Stimulated activated CD8-positive, alpha-beta memory T cell treated with anti-CD3 and anti-CD28 coated beads, Interleukin-15, amount 100 ng/mL, for 24 hours (primary cell): ENCODE measurements at places on chromosomes 5 and 9.
A peak's percentile ranks its signal among the peaks of the same experiment; 100 is the strongest.

- DNase-seq, result no peak
Measured at GRCh38 chr5:146130440-146131045, 25.2 kb upstream of the PLAC8L1 start.

GRCh38 chr5:149265597-149265996 is 6.1 kb upstream of the AFAP1L1 start:
- DNase-seq, result no peak

DNA sequence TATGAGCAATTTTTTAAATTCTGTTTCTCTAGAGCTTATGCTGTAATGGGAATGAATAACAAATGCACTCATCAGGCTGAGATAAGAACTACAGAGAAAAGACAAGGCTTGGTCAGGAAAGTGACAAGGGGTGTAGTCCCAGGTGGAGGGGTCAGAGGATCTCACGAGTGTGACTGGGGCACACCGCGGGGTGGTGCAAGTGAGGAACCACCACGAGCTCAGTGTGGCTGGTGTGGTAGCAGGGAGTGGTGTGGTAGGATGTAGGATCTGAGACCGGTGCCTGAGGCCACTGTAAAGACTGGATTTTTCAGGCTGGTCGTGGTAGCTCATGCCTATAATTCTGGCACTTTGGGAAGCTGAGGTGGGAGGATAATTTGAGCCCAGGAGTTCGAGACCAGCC is 9.0 kb downstream of the ANXA6 start:
- no peak for DNase-seq

DNA sequence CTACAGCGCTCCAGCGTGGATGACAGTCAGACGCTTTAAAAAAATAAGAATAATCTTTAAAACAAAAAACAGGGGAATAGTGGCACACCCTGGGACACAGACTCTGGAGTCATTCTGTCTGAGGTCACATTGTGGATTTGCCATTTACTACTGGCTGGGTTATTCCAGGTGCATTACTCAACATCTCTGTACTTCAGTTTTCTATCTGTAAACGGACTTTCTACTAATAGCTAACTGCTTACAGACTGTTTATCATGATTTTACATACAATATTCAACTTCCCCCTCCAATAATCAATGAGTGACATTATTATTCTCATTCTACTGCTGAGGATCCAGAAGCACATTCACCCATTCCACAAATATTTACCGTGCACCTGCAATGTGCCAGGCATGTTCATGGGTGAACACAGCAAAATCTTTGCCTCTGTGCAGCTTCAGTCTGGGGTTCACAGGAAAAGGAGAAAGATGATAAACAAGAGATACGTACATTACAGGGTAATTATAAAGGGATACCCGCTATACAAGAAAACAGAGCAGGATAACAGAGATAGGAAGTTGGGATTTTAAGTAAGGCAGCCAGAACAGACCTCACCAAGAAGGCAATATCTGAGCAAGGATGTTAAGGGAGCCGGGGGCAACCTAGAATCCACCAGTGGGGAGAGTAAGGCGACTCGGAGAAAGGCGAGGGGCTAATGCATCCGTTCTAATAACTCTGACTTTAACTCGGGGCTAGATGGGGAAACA is 984 bp upstream of the RAD23B start:
- DNase-seq, result no peak

DNA sequence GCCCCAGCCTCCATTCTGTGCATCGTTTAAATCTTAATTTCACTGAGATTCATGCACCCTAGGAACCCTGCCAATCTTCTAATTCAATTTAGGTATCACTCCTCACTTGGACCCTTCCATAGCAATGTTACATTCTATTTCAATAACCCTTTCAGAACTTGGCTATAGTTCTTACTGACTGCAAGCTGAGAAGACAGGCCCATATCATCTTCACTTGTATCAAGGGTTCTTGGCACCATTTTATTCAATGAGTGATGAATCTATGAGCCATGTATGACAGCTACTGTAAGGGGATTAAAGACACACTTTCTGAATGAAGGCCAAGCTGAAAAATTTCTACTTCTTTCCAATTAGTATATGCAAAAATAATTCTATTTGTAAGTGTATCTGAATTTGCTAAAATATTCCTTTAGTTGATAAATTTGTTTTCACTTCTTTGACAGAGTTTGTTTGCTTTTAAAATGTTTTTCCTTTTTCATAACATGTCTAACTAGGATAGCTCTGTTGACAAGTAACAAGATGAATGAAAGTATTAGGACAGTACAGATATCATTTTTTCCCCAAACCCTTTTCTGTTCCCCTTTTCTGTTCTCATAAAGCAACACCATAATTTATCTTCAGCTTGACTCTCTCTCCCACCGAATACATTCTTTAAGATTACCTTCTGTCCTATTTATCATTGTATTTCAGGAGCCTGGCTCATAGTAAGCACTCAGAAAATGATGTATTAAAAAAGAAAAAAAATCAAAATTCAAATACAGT is 9.6 kb downstream of the ITGA2 start:
- DNase-seq, result no peak

DNA sequence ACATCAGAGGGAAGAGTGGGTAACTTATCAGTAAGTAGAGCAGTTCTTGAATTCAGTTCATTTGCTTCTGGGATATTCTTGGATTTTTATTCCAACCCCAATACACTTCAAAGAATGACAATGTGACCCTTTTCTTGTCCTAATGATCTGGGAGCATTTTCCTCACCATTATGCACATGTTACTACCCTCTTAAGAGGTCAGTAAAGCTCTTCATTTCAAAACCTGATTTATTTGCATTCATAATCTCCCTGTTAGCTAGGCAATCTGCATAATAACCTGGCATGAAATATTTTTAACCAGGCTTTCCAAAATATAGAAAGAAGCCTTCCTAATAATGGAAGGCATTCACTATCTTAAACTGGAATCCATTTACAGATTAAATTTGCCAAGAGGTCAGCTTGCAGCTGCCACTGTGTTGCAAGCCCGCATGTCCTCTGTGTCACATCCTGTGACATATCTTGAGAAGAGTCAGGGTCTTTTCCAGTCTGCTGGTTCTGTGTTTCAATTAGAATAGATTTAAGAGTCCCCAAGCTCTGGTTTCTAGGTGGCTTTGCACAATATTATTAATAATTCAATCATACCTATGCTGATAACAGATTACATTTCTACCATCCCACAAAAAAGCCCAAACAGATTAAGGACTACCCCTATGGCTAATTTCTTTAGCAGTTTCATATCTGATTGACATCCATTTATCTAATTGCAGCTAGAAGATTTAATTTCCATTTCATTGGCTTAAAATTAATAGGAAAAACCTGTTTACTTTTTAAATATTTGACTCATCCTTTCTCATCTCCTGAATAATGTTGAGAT is 30.9 kb upstream of the PPP2R2B start:
- DNase-seq, result no peak

DNA sequence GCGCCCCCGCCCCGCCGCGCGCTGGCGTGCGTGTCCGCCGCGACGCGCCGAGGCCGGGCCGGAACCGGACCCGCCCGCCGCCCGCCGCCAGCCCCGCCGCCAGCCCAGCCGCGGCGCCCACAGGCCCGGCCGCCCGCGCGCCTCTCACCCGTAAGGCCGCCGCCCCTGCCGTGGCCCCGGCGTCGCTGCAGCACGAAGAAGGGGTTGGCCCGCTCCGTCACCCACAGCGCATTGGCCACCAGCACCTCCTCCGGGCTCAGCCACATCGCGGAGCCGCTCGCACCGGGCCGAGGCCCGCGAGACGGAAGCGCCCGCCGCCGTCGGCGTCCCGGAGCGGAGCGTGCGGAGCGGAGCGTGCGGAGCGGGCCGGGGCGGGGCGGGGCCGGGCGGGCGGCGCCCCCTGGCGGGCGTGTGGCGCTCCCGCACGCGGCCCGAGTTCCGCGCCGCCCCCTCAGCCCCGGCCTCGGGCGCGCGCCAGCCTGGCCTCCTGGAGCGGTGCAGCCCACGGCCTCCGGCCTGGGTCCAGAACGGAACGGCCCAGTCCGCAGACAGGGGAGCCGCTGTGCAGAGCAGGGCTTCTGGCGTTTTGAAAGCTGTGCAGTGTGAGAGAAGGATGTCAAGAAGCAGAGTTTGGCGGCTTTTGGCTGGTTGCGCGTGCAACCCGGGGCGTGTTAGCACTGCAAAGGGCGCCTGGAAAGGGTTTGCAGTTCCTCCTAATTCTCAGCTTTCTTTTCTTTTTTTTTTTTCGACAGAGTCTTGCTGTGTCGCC is at the start of gene TBC1D9B:
Gene TBC1D9B, minus strand, starts transcription at position 342 of the 769 bp plus-strand sequence. Its CDS starts 76 bp downstream, at position 266.
- peak; percentile 44 for DNase-seq

DNA sequence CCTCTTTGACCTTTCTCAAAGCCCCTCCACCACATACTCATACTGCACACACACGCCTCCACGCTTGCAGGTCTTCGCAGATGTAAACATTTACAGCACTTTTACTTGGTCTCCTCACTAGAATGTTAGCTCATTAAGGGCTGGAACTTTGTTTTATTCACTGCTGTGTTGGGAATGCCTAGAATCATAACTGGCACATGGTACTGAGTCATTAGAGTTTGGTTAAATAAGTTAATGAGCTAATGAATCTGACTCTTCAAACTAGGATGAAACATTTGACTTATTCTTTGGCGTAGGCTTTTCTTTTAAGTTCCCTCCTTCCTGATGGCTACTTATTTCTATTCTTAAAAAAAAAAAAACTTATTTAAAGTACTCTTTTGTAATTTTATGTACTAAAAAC is 28.9 kb downstream of the MAN2A1 start:
- DNase-seq, result no peak

- no peak for DNase-seq
Measured at GRCh38 chr9:101668421-101668820, 70.0 kb downstream of the GRIN3A start.

GRCh38 chr9:113005777-113006176 is 6.2 kb downstream of the ZNF883 start:
- DNase-seq, result no peak

DNA sequence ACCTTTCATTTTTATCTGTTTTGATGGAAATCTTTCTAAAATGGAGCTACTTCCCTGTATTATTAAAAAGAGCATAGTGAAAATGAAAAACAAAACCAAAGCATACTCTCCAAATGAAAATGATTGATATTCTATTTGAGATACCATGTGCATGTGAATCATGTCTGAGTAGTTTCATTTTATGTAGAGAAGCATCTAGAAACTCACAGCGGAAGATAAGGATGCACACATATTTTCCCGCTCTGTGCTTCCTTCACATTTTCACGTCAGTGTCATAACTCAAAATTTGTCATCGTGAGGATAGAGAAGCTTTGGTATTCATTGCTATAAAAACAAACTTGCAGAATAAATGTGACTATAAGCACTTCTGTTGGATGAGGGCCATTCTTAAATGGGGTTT is 34.0 kb upstream of the CLINT1 start:
- DNase-seq, result no peak

GRCh38 chr5:159242656-159243055 is 20.4 kb upstream of the UBLCP1 start:
- DNase-seq, result no peak

GRCh38 chr9:99340281-99340680 is 118.2 kb downstream of the SEC61B start:
- DNase-seq, result no peak

GRCh38 chr9:25994605-25995004 is 316.4 kb upstream of the TUSC1 start:
- no peak for DNase-seq

DNA sequence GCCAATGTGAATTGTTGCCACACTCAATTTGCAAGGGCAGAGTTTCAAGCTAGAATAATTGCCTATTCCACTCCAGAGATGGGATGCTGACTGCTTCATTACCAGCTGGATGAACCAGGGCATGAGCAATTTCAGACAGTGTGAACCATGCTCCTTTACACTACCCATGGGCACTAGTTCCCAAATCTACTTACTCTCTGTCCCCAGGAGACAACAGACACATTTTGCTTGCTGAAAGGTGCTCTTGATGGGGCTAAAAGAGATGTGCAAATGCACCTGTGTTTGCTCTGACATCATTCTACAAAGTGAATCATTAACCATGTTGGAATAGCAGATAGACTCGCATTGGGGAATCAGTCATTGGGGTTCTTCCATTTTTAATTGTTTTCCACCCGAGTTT is 522.3 kb upstream of the NUDT12 start:
- DNase-seq, result no peak

DNA sequence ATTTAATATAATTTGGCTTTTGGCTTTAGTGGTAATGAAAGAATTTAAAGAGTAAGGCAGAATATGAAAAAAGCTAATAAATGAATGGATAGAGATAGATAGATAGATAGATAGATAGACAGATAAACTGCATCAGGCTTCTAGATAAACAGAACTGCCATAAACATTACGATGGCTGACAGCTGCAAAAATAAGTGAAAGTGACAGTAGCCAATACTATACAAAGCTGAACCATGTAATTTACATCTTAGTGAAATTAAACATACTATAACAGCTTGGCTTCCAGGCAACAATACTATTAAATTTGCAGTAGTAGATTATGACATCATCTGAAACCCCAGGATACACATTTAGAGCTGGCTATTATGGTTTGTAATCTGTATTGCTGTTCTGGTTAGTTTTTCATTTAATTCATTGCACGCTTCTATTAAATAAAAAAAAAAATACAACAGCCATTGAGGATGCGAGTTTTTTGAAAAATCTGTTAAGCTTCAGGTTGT is 1354.8 kb downstream of the PTPRD start:
- no peak for DNase-seq

GRCh38 chr5:145586661-145587307 is 248.4 kb downstream of the PRELID2 start:
- no peak for DNase-seq

DNA sequence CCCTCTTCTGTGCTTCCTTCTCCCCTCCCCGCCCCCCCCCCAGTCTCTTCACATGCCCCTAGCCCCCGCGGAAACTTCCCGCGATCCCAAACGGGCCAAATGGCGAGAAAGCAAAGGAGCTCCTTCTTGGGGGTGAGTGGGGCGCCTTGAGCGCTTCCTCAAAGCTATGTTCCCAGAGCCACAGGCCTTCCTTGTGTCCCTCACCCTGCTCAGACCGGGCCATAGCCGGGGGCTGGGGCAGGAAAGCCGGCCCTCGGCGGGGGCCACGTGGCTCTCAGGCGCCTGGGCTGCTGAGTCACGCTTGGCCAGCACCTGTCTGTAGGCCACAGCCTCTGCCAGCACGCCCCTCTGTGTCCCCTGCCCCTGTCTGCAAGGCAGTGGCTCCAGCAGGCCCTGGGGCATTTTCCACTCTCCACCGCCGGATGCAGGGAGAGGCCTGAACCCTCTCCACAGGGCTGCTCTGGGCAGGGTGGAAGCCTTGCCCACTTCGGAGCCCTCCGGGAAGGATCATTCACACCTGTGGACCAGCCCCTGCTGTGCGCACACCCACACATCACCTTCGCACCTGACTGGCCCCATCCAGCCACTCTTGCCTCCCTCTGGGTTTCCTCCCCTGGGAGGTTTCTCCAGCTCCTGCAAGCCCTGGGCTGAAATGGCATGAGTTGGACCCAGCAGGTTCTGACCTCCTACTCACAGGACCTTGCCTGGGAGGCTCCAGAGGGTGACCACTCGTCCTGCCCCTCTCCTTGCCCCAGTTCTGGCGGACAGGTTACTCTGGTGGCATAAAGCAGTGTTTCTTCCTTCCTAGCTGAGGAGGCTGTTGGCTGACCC is 1.2 kb upstream of the SQSTM1 start:
- DNase-seq, result no peak

DNA sequence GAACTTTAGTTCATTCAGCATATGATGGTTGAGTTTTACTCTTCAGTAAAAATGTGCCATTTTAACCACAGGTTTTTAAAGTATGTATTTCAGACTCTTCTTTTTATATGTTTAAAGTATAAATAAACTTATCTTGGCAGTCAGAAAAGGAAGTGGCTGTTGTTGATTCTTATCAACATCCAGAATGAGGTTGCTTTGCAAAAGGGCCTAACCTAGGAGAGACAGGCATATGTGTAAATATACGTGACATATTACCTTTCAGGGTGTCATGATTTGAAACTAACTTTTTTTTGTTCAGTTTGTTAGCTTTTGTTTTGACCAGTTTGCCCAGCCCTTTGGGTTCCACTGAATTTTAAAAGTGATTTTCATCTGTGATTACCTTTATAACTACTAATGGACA is 7.4 kb downstream of the SMARCA2 start:
- no peak for DNase-seq
